ENCODE measurements at places on chromosomes 3 and 15.
A peak's percentile ranks its signal among the peaks of the same experiment; 100 is the strongest.

DNA sequence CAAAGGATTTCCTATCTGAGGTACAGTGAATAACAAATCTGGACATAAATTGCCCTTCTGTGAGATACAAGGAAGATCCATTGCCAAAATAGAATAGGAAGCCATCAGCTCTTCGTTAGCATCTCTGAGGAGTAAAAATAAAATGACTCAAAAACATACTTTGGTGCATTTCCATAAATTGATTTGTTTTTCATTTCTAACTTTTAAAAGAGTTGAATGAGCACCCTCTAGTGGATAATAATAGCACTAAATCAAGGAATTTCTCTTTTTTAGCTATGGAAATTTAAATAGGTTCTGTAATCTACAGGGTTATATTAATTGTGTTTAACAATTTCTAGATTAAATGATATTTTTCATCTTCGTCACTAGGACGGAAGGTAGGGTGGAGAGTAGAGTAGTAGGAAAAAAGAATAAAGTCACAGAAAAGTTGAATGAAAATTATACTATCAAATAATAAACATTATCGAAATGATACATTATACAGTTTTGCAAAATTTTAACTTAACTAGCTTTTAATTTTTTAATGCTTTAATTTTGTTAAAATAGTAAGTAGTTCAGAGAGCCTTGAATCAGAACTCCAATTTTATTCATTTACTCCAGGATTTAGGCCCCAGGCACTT, 6.4 kb downstream of the NSUN3 start:
- DNase-seq = peak; percentile 10

DNA sequence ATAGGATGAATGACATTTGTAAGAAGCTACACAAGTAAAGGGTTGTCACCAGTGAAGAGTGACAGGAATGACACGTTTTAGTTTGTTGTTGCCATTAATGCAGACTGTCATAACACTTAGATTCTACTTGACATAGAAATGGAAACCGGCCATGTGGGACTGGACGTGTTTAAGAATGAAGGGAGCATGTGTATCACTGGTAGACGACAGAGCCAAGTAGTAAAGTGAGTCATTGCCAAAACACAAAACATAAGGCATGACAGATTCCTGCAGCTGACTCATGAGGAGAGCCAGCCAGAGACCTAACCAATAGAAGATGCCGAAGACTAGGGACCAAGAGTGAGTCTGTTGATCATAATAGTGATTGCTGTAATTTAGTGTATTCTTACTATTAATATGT, 106.2 kb upstream of the PLAAT1 start:
- DNase-seq = no peak

DNA sequence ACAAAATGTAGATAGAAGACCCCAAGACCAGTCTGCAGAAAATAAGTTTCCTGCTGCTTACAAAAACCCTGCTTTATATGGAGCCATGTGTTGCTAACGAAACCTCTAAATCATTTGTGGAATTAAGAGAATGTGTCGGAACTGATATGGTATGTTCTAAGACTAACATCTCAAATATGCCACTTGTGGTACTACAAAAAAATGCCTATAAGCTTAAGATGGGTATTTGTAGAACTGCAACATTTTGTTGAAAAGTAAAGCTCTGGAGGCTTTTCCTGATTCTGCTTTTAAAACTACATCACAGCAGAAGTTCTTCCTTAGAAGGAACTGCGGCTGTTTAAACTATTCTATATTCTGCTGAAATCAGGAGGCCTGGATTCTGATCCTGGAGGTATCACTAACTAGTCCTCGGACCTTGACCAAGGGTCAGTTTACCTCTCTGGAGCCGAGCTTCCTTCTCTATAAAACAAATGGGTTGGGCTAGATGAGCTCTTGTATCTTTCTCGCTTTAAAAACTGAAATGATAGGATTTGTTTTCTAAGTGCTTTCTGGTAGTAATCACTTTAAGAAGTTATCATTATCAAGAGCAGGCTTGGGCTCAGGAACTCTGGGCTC, 74.9 kb downstream of the RAD18 start:
- DNase-seq = no peak

DNA sequence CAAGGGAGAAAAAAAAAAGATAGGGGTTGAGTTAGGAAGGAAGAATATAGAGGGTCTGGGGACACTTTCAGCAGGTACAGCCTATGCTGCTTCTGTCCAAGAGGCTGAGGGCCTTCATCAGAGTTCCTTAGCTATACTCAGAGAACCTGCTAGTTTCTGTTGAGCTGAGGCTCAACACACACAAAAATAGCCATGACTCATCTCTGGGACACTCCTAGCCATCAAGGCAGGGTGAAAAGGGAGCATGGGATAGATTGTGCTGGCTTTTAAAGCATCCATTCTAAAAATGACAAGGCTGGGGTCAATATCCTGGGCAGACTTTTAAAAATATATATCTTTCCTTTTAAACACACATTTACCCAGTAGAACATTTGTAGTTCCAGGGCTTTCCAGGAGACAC, 2.8 kb upstream of the RTP2 start:
- no peak for DNase-seq

DNA sequence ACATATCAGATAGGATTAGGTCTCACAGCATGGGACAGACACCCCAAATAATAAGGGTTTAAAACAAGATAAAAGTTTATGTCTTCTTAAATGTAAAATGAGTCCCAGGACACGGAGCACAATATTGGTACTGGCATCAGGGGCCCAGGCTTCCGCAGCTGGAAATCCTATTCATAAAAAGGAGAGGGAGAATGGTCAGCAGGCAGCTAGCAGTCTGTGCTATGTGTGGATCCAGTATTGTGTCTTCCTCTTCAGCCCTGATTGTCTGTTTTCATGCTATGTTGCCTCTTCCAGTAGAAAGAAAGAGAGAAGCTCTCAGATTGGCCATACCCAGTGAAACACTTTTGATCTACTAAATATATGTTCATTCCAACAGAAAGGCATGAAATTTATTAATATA, 319.3 kb upstream of the SLCO3A1 start:
- no peak for DNase-seq

DNA sequence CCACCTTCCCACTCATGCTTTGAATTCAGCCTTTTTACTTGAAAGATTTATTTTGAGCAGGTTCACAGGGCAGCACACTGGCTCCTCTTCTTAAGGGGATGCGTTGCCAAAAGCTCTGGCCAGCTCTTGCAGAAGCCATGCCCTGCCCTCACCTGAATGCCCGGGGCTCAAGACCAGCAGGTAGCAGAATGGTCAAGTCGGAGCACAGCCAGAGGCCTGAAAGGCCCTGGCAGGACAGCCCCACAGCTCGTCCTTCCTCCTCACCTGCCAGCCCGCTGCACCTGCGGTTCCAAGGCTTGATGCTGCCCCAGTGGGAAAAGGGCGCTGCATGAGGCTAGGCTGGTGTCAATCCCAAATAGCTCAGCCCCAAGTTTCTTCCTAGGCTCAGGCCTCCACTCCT, 13.1 kb downstream of the CA12 start:
- DNase-seq = no peak

DNA sequence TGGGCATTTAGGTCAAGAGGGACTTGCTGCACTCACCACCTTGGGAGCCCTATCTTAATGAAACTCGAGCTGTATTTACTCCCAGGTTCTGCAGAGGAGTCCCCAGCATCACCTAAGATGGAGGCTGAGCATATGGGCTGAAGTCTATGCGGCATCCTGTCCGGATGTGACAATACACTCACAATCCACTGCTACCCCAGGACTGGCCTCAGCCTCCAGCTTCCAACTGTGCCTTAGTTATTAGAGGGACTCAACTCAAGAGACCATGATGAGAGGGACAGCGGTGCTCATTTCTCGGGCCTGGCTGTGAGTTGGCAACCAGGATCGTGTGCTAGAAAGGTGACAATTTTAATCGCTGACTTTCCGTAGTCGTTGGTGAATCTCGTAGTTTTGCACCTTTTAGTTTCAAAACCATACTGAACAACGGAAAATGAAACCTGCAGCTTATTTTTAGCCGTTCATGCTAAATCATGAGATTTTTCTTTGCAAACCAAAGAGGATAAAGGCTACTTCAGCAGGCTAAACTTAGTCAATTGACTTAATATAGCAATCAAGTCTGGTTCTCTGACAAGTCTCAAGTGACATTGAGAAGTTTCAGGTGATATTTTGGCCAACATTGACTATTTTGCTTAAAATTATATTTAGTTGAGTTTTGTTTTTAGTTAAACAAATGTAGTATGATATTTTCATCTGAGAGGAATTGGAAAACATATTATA, 11.1 kb downstream of the ZBTB38 start:
- DNase-seq = no peak

DNA sequence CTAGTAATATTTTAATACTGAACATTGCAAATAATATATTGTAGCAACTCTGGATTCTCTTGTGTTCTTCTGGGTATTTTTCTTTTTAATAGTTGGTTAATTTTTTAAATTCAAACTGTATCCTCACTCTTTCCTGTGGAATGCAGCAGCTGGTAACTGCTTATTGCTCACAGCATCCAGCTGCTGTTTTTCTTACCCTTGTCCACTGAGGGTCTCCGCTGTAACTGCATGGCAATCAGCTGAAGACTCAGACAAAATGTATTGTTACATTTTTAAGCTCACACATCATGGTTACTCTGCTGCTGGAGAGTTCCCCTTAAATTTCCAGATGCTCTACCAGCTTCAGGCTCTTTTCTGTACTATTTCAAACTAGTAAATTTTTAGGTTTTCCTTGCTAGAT, 227.6 kb downstream of the MBNL1 start:
- DNase-seq = no peak

GRCh38 chr15:90789462-90789861, 72.3 kb downstream of the BLM start:
- no peak for DNase-seq

GRCh38 chr15:86743283-86743903, 663.7 kb downstream of the AGBL1 start:
- no peak for DNase-seq

GRCh38 chr3:180457225-180457624, 144.7 kb upstream of the TTC14 start:
- DNase-seq = no peak

- no peak for DNase-seq
Observed at GRCh38 chr3:128553560-128553959, 60.6 kb upstream of the GATA2 start.

- no peak for DNase-seq
Observed at GRCh38 chr3:197234947-197235914, 63.2 kb downstream of the DLG1 start.

- no peak for DNase-seq
Observed at GRCh38 chr3:188205992-188206416, 52.0 kb downstream of the LPP start.

DNA sequence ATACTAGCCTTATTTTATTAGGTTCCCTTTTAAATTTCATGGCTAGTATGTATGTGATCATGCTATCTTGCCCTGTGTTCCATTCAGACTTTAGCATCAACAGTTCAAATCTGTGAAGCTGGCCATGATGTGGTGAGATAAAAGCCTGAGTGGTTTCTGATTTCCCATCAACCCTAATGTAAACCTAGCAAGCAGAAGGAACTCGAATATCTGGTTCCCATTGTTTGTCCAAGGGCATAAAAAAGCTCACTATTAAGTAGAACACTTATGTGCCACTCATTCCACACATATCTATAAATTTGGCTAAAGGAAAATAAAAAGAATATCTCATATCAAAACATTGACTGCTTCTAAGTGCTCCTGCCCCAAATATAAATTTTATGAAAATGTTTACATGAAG, 311.7 kb downstream of the CADM2 start:
- DNase-seq = no peak

DNA sequence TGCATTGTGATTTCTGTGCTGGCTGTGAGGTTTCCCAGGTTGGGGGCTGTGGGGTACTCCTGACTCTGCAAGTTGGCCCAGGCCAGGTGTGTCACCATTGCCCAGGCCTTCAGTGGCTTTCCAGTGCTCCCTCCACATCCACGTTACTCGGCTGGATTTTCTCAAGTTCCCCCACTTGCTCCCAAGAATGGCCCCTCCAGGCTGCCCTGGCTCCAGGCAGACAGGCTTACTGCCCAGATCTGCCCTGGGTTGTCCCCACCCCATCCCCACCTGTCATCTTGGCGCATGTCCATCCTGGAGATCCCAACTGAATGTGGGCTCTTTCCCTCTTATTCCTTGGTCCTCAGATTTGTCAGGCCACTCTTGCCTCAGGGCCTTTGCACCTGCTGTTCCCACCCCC, 3.6 kb downstream of the APBA2 start:
- no peak for DNase-seq

GRCh38 chr15:79475306-79475705, 43.2 kb downstream of the MINAR1 start:
- no peak for DNase-seq

DNA sequence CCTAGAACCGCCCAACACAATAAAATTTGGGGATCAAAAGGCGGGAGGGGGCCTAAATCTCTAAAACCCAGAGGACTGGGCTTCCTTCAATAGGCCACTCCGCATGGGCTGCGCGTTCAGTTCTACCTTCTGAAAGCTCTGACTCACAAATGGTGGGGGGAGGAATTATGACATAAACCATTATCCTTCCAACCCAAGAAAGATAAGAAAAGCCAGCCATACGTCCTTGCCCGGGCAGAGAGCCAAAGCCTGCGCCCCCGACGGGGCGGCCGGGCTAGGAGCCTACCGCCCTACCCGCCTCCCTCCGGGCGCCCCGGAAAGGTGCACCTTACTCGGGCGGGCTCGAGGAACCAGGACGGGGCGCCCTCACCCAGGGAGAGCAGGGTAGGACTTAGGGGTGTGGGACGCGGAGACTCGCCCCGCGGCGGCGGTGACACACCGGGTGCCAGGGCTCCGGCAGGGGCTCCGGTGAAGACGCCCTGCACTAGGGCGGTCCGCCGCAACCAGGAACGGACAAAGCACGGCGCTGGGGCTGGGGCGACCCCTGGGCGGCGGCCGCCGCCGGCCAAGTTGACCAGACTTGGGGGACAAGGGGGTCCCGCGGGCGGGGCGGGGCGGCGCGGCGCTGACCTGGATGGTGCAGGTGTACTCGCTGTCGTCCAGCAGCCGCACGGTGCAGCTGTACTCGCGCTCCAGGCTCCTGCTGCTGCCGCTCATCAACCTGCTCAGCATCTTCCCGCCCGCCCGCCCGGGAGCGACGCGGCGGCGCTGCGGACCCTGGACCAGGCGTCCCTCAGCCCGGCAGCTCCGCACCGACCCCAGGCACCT, 534 bp downstream of the FRMD5 start:
- peak; percentile 37 for DNase-seq

GRCh38 chr15:101203607-101204189, 48.1 kb downstream of the CHSY1 start:
- no peak for DNase-seq

DNA sequence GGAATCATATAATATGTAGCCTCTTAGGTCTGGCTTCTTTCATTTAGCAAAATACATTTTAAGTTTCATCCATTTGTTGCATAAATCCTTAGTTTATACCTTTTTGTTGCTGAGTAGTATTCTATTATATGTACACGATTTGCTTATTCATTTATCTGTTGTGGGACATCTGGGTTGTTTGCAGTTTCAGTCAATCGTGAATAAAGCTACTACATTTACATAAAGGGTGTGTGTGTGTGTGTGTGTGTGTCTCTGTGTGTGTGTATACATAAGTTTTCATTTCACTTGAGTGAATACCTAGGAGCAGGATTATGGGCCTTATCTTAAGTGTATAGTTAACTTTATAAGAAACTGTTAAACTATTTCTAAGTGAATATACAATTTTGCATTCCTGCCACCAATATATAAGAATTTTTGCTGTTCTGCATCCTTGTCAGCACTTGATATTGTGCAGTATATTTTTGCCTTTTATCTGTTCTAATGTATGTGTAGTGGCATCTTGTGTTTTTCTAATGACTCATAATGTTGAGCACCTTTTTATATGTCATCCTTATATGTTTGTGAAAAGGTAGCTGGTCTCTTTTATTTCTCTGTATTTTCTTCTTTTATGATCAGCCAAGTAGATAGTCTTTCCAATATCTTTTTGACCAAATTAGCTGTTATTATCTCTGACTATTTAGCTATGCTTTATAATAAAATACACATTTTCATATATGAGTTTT, 55.0 kb downstream of the GLCE start:
- no peak for DNase-seq

All from NCI-H1092 treated with DMSO at 0.1 percent for 48 hours (cell line).